ENCODE measurements at places on chromosomes 7 and 10.
A peak's percentile ranks its signal among the peaks of the same experiment; 100 is the strongest.

- no peak for DNase-seq
These were observed 41.9 kb downstream of the TCF7L2 start for GRCh38 chr10:112991888-112992491.

- DNase-seq: no peak
These were observed 121.9 kb upstream of the RET start for GRCh38 chr10:42954766-42955492.

- DNase-seq: no peak
These were observed 489.2 kb downstream of the PTPRN2 start for GRCh38 chr7:158098125-158099030.

DNA sequence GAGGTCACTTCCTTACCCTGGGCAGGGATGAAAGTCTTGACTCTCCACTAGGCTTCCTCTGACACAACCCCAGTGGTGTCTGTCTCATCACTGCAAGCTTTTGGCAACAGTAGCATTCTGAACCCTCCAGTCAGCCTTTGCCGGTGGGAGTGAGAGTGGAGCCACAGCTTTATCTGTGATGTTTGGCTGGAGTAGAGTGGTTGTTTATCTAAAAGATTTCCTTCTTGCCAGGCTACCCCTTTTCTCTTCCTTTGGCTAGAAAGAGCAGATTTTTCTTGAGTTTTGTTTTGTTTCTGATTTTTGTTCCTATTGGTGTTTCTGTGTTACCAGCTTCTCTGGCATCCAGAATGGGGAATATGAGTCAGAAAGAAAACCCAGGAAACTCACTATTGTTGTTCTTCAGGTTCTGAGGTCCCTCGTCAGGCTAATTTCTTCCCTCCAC is 98.9 kb upstream of the KIF5B start:
- DNase-seq: no peak

- DNase-seq: no peak
These were observed 29.3 kb downstream of the COL26A1 start for GRCh38 chr7:101391991-101392390.

DNA sequence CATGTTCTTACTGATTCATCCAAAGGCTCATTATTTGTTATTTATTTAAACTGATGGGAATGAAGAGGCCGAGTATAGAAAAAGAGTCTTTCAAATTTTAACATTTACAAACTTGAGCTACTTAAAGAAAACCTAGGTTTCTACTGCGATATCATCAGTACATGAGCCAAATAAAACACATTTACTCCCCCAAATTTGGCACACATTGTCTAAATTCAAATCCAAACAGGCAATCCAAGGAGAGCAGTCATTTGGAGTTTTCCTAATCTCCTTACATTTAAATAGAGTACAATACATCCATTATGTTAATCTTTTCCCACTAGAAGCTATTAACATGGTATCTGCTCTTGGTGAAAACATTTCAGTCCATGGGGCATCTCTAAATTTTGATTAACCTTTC is 2.2 kb downstream of the NMT2 start:
- no peak for DNase-seq

- no peak for DNase-seq
These were observed 713 bp downstream of the IMMP2L start for GRCh38 chr7:111561654-111561903.

DNA sequence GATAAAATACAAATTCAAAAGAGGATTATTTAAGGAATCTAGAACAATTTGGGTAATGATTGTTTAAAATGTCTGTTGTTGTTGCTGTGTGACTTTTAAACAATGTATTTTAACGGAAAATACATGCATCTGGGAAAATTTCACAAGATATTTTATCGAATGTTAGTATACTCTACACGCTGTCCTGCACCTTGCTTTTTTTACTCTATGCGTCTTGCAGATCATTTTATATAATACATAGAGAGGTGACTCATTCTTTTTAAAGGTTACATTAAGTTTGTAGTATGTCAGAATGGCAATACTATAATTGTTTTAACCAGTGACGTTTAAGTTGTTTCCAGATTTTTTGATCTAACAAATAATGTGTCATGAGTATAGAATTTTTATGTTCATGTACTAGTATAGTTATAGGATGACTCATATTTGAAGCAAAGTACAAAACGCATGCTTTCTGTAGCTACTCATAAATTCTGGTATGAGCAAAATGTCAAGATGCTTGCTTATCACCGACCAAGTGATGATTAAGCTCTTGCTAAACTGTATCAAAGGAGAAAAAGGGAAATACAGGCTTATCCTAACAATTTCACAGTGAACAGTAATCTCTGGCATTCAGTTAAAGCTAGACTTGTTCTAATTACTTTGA is 4.9 kb downstream of the DKK1 start:
- DNase-seq: no peak

- DNase-seq: no peak
These were observed 4.3 kb upstream of the GDI2 start for GRCh38 chr10:5817322-5818047.

- DNase-seq: no peak
These were observed 42.7 kb downstream of the PRR15 start for GRCh38 chr7:29606287-29606721.

GRCh38 chr10:118036281-118036875 is 10.4 kb downstream of the RAB11FIP2 start:
- no peak for DNase-seq

DNA sequence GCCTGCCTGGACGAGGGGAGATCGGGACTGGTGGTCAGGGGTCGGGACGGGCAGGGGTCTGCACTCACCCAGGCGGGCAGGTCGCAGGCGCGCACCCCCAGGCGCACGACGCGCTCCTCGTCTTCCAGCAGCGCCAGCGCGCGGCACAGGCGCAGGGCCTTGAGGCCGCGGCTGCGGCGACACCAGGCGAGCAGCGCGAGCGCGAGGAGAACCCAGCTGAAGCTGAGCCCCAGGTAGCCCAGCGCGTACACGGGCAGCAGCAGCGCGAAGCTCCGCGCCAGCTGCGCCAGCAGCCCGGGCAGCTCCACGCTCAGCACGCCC is 328 bp downstream of the ESYT2 start:
- no peak for DNase-seq

DNA sequence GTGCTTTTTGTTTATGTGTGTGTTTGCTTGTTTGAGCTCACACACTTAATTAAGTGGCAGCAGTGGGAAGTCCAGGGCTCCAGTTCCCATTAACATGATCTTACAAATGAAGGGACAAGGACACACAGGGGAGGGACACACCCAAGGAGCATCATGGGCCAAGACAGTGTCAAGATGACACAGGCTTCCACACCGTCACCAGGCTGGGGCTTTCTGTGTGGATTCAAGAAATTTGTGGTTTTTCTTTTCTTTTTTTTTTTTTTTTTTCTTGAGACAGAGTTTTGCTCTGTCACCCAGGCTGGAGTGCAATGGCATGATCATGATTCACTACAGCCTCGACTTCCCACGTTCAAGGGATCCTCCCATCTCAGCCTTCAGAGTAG is 173.6 kb downstream of the KIAA1217 start:
- no peak for DNase-seq

DNA sequence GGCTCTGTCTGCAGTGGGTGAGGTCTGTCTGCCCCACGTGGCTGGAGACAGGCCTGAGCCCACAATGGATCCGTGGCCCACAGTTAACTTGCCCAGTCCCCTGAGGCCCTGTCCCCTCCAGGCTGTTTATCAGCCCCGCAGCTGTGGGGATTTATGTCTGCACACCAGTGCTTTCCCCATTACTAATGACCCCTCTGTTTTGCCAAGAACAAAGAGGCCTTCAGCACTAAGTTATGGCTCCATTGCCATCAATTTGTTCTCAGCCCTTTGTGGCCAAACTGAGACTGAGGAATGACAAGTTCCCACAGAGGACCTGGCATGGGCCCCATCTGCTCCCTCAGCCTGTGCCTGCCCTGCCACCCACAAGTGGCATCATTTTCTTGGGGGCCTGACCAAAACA is 138.2 kb downstream of the C10orf105 start:
- DNase-seq: no peak

DNA sequence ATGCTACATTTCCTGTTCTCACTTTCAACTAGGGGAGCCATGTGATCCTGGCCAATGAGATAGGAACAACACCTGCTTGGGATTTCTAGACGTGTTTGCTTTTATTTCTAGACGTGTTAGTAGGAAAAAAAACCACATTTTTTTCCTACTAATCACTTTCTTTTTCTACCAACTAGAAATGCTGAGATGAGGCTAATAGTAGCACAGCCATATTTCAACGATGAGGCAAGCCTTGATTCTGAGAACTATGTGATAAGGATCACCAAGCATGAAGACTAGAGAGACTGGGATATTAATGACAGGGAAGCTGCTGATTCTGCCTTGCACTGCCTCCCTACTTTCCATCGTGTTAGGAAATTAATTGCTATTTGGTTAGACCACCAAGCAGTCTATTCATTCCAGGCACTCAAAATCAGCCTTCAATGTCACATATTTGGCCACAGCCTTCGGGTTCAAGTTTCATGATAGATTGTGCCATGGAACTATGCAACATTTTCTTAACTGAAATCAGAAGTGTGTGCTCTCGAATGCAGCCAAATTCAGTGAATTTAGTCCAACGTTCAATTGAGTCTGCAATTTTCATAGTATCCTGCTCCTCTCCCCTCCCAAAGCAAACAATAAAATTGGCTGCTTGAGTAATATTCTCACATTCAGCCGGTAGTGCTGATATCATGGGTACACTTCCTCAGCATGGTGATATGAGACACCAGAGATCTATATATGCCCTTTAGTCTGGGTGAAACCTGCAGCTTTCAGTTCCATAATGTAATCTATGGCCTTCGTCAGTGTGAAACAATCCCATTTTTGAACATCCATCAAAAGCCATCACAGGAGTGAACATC is 98.1 kb downstream of the GPR37 start:
- no peak for DNase-seq

DNA sequence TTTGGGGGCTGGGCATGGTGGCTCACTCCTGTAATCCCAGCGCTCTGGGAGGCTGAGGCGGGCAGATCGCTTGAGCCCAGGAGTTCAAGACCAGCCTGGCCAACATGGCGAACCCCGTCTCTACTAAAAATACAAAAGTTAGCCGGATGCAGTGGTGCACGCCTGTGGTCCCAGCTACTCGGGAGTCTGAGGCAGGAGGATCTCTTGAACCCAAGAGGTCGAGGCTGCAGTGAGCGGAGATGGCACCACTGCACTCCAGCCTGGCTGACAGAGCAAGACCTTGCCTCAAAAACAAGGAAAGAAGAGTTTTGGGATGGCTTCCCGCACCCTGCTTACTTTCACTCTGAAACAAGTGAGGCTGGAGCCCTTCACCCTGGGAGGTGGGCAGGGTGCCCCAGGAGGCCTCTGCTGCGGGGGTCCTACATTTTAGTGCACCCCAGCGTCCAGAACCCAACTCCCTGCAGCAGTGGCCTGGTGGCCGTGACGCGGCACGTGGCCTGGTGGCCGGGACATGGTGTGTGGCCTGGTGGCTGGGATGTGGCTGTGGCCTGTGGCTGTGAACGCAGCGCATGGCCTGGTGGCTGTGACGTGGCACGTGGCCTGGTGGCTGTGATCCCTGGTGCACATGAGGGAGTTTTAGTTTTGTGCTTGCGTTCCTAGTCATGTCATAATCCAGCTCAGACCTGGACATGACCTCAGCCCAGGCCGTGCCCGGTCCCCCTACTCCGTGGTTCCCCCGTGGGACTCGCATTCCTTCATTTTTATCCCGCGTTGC is 9.3 kb downstream of the KNDC1 start:
- DNase-seq: no peak

DNA sequence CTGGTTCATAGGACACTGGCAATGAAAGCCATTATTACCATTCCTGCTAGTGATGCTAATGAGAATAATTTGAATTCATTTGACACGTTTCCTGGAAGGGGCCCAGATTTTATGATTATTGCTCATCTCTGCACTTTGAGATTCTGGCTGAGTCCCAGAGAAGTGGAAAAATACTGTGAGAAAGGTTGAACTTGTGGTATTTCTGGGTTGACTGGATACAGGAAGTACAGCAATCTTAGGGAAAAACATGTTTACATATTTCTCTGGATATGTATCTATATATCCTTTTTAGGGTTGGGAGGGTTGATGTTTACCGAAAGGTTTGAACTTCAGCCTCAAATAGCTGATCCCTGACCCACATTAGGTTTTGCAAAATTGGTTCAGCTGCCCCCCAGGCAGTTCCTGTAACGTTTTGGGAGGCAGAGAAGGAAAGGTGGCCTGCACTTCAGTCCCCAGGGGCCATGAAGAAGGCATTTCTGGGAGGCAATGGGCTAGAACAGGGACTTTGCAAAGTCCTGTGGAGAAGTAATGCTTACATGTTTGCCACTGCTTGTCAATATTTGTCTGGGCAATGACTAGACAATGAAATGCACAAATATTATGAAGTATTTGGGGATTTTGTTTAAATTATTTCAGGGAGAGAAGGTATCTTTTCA is 253.7 kb upstream of the PITRM1 start:
- DNase-seq: no peak

DNA sequence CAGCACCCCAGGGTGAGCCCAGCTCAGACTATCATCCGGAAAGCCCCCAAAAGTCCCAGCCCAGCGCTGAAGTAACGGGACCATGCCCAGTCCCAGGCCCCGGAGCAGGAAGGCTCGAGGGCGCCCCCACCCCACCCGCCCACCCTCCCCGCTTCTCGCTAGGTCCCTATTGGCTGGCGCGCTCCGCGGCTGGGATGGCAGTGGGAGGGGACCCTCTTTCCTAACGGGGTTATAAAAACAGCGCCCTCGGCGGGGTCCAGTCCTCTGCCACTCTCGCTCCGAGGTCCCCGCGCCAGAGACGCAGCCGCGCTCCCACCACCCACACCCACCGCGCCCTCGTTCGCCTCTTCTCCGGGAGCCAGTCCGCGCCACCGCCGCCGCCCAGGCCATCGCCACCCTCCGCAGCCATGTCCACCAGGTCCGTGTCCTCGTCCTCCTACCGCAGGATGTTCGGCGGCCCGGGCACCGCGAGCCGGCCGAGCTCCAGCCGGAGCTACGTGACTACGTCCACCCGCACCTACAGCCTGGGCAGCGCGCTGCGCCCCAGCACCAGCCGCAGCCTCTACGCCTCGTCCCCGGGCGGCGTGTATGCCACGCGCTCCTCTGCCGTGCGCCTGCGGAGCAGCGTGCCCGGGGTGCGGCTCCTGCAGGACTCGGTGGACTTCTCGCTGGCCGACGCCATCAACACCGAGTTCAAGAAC is 1.1 kb downstream of the VIM start:
- DNase-seq: peak; percentile 79

GRCh38 chr7:22723181-22723601 is 3.8 kb upstream of the IL6 start:
- DNase-seq: no peak

Data from stimulated activated CD8-positive, alpha-beta memory T cell treated with anti-CD3 and anti-CD28 coated beads, Interleukin-4, amount 100 ng/mL, for 1 hour (primary cell).